ENCODE measurements at places on chromosomes 12 and 14.
A peak's percentile ranks its signal among the peaks of the same experiment; 100 is the strongest.

DNA sequence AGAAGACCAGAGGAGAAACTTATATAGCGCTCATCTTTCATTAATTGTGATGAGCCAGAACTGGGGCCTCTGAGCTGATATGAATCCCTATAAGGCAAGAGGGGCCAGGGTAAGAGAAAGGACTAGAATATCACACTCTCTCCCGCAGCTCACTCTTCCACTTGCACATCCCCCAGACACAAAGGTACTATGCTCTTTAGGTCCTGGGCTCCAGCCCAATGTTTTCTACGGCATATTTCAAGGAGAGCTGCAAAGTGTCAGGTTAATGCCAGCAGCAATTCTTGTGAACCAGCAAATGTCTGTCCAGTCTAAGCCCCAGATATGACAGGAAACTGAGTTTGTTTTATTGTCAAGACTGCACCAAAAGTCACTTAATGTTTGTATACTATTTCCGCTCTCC lies 29.4 kb downstream of the PPP2R5E start:
- DNase-seq = no peak

- DNase-seq = no peak
Measured at GRCh38 chr12:100995201-100995600, 200.6 kb downstream of the ANO4 start.

GRCh38 chr12:27808841-27809240 lies 28.8 kb upstream of the MANSC4 start:
- no peak for DNase-seq

DNA sequence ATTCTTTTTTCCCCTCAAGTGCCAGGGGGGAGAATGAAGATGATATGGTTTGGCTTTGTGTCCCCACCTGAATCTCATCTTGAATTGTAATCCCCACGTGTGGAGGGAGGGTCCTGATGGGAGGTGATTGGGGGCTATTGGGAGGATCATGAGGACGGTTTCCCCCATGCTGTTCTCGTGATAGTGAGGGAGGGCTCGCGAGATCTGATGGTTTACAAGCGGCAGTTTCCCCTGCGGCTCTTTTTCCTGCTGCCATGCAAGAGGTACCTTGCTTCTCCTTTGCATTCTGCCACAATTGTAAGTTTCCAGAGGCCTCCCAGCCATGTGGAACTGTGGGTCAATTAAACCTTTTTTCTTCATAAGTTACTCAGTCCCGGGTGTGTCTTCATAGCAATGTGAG lies 173.7 kb downstream of the CAND1 start:
- no peak for DNase-seq

- DNase-seq = no peak
Measured at GRCh38 chr14:75995372-75996041, 9.9 kb downstream of the IFT43 start.

DNA sequence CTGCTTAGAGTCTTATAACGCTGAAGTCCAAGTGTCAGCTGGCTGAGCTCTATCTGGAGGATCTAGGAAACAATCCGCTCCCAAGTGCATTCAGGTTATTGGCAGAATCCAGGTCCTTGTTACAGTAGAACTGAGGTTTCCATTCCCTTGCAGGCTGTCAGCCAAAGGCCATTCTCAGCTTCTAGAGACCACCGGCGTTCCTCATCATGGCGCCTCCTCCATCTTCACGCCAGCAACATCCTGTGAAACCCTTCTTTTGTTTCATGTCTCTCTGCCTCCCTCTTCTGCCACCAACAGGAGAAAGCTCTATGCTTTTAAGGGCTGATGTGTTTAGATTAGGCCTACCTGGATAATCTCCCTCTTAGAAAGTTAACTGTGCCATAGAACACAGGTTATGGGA lies 133.0 kb upstream of the RASSF8 start:
- DNase-seq = no peak

DNA sequence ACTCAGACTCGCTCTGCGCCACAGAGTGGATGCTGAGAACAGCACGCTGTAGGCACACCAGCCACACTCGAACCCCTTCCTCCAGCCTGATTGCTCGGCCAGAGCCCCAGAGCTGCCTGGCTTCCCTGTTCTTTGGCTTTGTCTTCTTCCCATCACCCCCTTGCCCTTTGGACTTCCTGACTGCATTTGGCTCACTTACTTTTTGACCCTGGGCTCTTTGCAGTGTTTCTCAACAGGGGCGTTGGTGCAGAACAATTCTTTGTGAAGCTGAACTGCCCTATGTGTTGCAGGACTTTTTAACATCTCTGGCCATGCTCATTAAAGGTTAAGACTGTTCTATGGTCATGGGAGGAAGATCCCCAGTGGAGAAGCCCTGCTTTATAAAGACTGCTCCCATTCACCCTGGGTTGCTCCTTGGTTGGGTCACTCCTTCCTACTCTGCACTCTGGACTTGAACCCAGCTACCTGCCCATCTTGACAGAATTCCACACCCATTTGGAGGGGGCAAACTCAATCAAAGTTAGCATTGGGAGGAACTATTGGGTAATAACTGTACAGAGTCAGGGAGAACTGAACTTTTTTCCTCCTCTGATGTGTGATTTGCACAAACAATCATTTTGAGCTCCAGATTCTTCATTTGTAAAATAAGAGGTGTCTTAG lies 127.7 kb upstream of the PLEKHG7 start:
- DNase-seq = no peak

- peak; percentile 55 for DNase-seq
Measured at GRCh38 chr12:106247674-106248311, at the start of gene CKAP4. TSS of gene CKAP4 (minus strand) at chr12:106248020. CDS start at chr12:106247851, 169 bp downstream.

GRCh38 chr12:93741659-93742109 lies 64.5 kb downstream of the CRADD start:
- DNase-seq = no peak

- DNase-seq = no peak
Measured at GRCh38 chr14:20564501-20564997, 3.7 kb upstream of the RNASE9 start.

- no peak for DNase-seq
Measured at GRCh38 chr14:91501951-91502930, 7.9 kb downstream of the PPP4R3A start.

GRCh38 chr12:117180758-117181467 lies 9.4 kb downstream of the FBXO21 start:
- no peak for DNase-seq

DNA sequence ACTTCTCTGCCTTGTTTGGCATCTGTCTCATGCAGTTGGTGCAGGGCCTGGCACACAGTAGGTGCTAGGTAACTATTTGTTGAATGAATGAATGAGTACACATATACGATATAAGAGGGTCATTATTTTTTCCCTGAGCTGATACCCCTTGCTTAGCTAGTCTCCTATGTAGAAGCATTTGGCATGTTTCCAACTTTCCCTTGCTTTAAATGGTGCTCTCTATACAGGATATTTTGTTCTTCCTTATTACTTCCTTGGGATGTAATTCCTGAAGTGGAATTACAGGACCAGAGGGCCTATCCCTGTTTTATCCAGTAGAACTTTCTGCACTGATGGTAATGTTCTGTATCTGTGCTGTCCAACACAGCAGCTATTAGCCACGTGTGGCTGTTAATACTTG lies 250.1 kb upstream of the PWP1 start:
- peak; percentile 14 for DNase-seq

DNA sequence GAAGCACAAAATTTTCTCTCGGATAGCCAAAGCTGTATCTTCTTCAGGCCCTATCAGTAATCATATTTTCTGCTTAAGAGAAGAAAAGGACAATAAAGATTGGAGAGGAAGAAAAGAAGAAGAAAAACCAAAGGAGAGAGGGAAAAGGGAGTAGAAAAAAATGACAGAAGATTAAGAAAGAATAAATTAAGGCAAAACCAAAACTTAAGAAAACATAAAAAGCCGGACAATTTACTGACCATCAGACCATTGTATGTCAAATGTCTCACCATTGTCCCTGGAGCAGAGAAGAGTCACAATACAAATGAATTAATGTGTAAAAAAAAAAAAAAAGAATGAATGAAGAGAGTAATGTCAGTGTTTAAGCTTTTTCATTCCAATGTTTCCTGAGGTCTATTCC lies 1274.8 kb downstream of the FSCB start:
- DNase-seq = no peak

- DNase-seq = peak; percentile 71
Measured at GRCh38 chr14:39266525-39266870, 32.8 kb downstream of the MIA2 start.

DNA sequence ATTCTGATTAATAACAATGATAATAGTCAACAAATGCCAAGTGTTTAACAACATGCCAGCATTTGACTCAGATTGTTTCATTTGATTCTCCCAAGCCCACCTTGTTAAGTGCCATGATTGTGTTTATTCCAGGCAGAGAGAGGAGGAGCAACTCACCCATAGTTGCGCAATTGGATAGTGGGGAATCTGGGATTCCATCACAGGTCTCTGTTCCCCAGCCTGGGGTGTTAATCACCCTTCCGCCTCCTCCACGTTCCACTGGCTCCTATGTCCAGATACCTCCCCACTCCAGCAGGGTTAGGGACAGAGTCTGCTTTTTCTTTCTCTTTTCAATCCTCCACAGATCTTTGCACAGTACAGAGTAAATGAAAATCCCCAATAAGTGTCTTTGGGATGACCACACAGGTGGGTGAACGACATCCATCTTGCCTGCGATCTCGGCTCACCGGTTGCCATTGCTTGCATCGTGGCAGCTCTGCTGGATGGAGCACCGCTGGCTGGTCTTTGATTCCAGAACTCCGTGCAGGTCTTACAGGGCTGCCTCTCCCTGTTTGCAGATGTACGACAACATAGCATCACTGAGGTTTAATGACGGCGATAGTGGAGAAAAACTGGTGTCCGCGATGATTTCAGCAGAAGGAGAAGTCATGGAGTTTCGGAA lies 78.8 kb downstream of the DNAH10 start:
- DNase-seq = no peak

DNA sequence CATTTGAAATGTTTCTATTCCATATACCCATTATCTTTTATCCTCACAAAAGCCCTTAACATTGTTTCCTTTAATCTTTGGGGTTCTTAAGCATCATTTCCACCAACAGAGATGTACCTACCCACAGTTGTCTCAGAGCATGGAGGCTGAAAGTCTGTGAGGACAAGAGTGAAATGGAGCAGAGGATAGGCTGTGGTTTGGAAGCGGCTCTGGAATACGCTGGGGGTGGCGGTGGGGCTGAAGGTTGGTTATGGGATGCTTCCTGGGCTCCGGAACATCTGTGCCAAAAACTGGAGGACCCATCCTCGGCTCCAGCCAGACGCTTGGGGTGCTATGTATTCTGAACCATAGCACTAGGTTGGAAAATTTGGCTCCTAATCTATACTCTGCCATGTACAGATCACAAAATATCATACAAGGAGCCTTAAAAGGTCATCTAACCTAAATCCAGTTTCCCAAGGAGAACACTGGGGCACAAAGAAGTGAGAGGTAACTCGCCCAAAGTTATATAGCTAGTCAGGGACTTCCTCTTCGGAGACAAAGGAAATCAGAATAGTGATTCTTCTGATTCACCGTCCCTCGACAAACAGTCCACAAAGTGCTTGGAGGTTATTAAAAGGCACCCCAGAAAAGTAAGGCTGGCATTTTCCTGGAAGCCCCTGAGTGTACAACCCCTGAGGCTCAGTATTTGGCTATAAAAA lies 2.5 kb downstream of the PPP1R3E start:
- no peak for DNase-seq

DNA sequence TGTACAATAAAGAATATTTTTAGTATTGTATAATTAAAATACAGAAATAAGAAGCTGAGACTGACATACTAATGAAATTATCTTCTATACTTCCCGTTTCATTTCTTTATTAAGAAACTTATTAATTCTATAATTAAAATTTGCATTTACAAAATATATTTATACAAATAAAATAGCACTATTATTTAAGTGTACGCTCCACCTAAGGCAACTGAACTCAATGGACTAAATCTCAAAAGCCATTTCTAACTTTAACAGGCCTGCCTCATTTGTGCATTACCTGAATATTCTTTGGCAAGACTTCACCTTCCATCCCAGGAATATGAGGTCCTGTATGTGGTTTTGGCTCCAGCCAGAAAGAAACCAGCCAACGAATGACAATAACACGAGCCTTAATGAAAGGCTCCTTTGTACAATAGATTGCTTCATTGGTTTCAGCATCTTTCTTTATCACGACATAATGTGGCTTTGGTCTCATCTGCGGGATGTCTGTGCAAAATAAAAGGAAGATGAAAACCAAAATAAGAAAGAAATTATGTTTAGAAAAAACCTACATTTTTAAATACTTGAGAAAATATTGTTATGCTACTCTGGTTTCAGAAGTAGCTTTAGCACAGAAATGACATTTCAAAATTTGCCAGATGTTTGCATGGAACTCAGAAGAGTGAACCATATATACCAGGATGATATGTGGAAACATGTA lies 58.7 kb downstream of the RALGAPA1 start:
- no peak for DNase-seq

DNA sequence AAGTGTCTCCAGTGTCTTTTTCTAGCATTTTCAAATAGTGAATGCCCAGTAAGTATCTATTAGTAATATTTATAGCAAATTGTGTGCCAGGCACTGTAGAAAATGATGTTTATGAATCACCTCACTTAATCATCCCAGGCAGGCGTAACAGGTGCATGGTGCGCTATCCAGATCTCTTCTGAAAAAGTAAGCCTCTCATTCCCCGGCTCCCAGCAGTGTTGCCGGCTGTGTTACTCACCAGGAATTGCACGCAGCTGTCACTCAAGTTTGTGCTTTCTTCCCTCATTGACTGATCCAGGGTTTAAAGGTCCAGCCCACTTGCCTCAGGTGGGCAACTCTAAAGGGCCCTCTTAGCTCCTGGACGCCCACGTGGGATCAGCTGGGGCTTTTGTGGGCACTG lies 173.8 kb upstream of the RASSF8 start:
- DNase-seq = no peak

- DNase-seq = no peak
Measured at GRCh38 chr12:117026343-117026742, 72.9 kb downstream of the TESC start.

DNA sequence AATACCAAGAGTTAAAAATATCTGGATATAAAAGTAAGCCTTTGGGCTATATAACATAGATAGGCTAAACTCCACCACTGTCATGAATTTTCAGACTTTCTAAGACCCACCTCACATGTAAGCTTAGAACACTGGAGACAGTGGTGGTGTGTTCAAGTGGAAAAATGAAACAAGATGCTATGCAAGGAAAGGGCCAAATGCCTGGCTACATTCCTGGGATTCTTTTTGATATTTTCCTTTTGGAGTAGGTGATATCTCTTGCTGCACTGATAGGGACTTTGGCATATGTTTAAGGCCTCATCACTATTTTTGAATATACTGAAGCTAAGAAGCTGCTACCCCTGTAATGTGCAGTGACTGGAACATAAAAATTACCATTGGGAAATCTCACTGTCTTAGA lies 341.3 kb downstream of the SLC16A7 start:
- no peak for DNase-seq

DNA sequence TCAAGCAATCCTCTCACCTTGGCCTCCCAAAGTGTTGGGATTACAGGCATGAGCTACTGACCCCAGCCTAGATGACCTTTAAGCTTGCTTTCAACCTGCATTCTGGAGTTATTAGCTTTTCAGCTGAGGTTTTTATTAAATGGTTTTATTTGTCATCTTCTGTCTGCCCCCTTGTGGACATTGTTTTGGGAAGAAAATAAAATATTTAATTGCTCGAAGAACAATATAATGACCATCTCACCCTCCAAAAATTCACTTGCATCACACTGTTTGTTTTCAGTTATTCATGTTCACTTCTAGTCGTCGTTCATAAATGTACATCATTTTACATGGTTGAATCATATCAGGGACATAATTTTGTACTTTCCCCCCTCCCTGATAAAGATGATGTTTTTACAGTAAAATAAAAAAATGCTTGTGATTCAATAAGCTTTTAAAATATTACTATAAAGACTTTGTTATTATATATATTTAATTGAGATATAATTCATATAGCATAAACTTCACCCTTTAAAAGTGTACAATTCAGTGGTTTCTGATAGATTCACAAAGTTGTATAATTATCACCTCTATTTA lies 10.1 kb upstream of the SPATS2 start:
- peak; percentile 11 for DNase-seq

GRCh38 chr14:76551906-76552305 lies 176.0 kb downstream of the ESRRB start:
- DNase-seq = no peak

Data from NCI-H1105 treated with DMSO at 0.1 percent for 48 hours (cell line).